ENCODE measurements at places on chromosomes 5 and 9.

DNA sequence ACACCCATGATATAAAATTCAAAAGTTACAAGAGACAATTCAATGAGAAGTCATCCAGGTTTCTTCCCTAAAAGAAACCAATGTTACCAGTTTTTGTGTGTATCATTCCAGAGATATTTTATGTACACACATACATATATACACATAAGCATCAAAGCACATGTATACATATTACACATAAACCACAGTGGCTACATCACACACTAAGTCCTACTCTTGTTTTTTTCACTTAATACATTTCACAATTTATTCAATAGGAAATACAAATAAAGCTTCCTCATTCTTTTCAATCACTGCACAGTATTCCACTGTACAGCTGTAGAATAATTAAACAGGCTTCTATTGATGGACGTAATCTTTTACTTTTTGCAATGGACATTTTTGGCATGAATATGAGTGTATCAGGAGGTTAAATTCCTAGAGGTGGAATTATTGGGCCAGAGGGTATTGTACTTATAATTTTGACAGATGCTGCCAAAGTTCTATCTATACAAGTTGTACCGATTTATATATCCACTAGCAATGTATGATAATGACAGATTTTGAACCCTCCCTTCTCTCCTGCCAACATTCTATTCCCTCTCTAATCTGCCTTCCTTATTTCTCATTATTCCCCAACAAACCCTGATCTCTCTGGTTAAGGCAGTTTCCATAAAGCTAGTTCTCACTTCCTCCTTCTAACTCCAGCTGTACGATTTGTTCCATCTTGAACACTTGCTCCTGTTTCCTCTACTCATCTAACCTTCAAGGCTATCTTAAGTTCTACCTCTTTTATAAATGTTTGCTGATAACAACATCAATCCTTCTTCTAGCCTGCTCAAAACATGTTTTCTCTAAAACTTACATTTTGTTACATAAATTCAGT, 35.2 kb downstream of the MRPS27 start:
- no peak for DNase-seq

DNA sequence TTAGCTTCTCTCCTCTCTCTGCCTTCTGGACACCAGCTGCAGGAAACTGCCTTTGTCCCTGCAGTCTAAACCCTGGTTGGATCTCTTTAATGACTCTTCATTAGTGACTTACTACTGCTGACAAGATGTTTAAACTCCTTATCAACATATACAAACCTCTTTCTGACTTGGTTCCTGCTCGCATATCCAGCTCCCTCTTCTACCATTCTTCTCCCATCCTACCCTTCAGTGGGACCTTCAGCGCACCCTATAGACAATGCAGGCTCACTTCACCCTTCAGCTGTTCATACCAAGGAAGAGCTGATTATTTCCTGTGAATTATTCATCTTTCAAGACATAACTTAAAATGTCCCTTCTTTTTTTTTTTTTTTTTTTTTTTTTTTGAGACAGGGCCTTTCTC, 436.5 kb downstream of the KIAA0825 start:
- DNase-seq = no peak

DNA sequence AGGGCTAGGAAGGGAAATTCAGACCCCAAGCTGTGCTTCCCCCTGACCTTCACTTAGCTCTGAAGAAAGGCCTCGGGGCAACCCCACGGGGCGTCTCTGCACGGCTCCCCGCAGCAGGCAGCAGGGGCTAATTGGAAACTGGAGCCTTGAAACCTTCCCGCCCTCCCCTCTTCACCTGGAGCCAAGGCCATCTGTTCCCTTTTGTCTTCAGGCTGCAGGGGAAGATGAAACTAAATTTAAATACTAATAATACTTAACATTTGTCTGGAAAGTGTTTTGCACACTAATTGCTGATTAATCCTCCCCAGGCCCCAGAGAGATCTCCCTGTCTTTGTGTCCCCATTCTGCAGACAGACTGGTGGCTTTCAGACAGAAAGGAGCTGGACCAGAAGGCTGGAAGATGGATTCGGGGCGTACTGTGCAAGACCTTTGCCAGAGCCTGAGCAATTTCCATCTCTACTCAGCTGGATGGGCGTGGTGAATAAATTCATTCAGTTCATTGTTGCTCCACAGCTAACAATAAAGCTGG, 34.1 kb upstream of the CPLX2 start:
- peak; percentile 89 for DNase-seq

GRCh38 chr5:50501491-50502228, 60.6 kb upstream of the EMB start:
- no peak for DNase-seq

GRCh38 chr5:15596936-15597335, 97.0 kb downstream of the FBXL7 start:
- no peak for DNase-seq

GRCh38 chr9:105281926-105282325, 37.5 kb downstream of the SLC44A1 start:
- DNase-seq = no peak

GRCh38 chr9:19441730-19442129, 32.9 kb downstream of the ACER2 start:
- no peak for DNase-seq

GRCh38 chr5:108036482-108036881, 345.4 kb downstream of the FBXL17 start:
- no peak for DNase-seq

DNA sequence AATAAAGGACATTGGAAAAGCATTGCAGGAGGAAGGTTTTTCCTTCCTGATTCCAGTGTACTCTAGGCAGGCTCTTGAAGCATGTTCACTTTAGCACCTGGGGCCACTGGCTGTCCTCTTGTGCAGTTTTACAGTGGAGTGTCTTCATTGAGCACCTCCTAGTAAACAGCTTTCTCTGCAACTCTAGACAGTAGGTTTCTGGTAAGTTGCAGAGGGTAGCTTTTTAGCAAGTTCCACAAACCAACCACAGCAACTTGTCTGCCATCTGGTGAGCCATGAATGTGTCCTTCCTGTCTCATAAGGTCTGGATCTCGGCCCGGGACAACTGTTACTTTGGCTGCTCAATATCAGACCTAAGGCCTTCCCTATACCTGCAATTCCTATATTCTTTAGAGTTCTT, 488.0 kb downstream of the MAN2A1 start:
- DNase-seq = no peak

DNA sequence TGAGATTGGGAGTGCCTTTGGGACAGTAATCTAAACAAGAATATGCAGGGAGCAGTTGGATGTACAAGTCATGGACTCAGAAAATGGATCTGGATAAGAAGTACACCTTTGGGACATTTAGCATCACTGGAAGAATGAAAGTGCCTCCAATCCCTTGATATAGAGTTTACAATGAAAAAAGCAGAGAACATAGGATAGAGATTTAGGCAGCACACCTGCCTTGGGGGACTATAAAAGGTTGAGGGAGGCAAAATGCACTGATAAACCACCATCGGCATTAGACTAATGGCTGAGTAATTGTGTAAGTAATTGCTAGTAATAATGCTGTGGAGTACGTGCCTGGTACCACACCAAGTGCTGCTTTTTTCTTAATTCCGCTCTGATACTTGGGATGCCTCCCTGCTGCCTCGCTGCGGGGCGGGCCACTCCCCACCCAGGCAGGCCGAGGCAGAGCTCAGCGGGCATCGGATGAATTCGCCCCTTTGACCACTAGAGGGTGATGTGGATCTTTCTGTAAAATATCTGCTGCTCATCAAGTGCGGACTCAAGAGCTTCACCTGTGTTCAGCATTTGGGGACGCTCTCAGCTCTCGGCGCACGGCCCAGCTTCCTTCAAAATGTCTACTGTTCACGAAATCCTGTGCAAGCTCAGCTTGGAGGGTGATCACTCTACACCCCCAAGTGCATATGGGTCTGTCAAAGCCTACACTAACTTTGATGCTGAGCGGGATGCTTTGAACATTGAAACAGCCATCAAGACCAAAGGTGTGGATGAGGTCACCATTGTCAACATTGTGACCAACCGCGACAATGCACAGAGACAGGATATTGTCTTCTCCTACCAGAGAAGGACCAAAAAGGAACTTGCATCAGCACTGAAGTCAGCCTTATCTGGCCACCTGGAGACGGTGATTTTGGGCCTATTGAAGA, 99.9 kb downstream of the ANKRD18B start:
- DNase-seq = peak; percentile 86

GRCh38 chr9:15304632-15305031, 2.4 kb downstream of the TTC39B start:
- DNase-seq = no peak

- DNase-seq = no peak
These were observed 135.4 kb upstream of the RASEF start for GRCh38 chr9:83198371-83198770.

- DNase-seq = no peak
These were observed 72.1 kb downstream of the PGM5 start for GRCh38 chr9:68428481-68428880.

- DNase-seq = no peak
These were observed 178.0 kb upstream of the PIK3R1 start for GRCh38 chr5:68037546-68037945.

DNA sequence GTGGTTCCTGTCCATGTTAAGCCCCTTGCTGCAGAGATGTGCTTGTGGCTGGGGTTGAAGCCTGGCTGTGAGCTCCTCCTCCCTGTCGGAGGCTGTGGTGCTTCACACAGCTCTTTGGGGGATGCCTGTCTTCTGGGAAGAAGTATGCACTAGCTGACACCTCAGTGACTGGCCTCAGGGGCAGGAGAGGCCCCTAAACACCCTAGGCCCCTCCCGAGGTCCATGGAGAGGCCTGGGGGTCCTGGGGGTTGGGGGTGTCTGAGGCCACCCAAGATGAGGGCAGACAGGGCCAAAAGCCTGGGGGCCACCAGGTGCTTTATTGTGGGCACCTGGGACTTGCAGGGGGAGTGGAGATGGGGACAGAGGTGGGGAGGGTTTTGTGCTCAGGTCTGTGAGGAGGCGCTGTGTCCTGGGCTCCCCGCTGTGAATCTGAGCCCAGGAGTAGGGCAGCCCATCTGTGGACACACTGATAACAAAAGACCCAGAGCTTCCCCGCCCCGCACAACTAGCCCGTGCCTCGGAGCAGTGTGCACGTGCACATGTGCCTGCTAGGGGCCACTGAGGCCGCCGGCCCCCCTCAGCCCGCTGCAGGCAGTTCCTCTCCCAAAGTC, 92.0 kb downstream of the PHF2 start:
- no peak for DNase-seq

GRCh38 chr5:116652196-116652729, 77.6 kb upstream of the SEMA6A start:
- no peak for DNase-seq

DNA sequence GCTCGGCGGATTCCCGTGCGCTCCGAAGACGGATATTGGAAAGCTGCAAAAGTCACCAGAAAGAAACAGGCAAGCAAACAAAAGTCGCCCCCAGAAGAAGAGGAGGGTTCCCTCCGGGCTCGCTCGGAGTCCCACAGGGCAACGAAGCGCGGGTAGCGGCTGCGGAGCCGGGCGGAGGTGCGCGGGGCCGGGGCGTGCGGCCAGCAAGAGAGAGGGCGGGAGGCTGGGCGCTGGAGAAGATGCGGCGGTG, at the start of gene FBN2:
Gene FBN2 (minus strand): TSS at position 246 of the 250 bp plus-strand sequence. CDS start 642 bp downstream, outside the sequence.
- no peak for DNase-seq

- DNase-seq = no peak
These were observed 69.5 kb upstream of the HSPB3 start for GRCh38 chr5:54385994-54386393.

DNA sequence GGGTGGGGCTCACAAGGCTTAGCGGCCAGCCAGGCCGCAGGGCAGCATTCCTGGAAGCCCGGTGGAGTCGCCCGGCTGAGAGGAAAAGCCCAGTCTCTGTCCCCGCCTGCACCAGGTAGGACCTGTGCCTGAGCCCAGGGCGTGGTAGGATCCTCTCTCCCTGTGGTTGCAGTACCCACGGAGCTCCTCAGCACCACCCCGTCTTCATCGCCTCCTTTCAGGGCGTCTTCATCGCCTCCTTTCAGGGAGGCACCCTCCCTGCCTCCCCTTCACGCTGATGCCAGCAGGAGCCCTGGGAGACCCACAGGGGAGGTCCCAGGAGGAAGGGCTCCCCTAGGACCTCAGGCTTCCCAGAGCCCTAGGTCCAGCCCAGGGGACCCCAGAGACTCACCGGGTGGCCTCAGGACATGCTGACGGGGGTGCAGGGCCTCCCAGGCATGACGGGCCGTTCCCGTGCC, 53.3 kb upstream of the NOTCH1 start:
- no peak for DNase-seq

DNA sequence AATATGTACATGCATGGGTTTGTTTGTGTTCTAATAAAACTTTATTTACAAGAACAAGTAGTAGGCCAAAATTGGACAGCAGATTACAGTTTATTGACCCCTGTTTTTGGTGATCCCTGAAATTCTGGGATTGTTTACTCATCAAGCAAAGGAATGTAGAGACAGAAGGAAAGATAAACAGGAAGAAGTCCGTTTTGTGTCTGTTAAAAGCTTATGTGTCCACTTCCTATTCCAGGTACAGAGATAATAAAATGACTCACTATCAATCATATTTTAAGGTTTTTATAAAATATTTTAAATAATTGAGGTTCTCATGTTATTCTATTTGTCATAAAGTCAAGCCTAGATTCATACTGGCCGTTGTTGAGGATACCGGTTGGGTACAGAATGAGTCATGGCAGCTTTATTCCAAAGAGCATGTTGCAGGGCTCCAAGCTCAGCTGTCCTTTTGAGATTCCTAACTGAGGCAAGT, 214.9 kb upstream of the DAB2 start:
- DNase-seq = no peak
